ENCODE measurements at places on chromosomes 5 and 9.
A peak's percentile ranks its signal among the peaks of the same experiment; 100 is the strongest.

GRCh38 chr9:136685790-136686533 is 1.3 kb downstream of the AGPAT2 start:
- DNase-seq, result no peak

- DNase-seq, result no peak
Measured at GRCh38 chr9:133127340-133127981, 6.4 kb upstream of the RALGDS start.

- DNase-seq, result no peak
Measured at GRCh38 chr9:136889858-136890257, 3.5 kb downstream of the TRAF2 start.

GRCh38 chr5:4941957-4942830 is 197.9 kb upstream of the ADAMTS16 start:
- DNase-seq, result peak; percentile 43

GRCh38 chr9:32218100-32218767 is 166.2 kb upstream of the ACO1 start:
- DNase-seq, result no peak

- no peak for DNase-seq
Measured at GRCh38 chr5:175689147-175689991, 31.5 kb downstream of the HRH2 start.

- DNase-seq, result no peak
Measured at GRCh38 chr9:77965445-77966123, 66.0 kb downstream of the GNAQ start.

- DNase-seq, result no peak
Measured at GRCh38 chr5:19258686-19259085, 729.3 kb downstream of the CDH18 start.

DNA sequence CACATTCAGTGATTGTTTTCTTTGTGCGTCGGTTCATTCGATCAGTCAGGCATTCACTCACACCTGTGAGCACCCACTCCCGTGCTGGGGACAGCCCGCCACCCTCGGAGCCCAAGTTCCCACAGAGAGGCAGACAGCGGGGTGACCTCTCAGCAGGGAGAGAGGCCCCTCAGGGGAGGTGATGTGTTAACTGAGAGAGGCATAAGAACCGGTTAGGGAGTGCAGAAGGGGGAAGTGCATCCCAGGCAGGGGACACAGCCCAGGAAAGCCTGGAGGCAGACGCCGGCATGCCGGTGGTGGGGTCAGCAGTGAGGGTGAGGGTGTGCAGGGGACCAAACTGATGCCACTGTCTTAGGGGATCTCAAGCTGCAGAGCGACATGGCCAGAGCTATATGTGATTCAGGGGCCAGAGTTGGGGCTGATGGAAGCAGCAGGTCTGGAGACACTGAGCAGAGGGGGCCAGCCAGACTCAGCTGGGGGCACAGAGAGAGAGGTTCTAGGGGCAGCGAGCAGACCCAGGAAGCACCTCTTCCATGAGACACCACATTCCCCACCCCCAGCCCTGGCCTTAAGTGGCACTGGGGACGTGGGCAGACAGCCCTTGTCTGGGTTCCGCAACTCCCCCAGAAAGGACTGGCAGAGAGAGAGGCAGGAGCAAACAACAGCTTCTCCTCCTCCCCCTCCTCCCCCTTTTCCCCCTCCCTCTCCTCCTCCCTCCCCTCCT is 35.9 kb downstream of the HK3 start:
- DNase-seq, result no peak

DNA sequence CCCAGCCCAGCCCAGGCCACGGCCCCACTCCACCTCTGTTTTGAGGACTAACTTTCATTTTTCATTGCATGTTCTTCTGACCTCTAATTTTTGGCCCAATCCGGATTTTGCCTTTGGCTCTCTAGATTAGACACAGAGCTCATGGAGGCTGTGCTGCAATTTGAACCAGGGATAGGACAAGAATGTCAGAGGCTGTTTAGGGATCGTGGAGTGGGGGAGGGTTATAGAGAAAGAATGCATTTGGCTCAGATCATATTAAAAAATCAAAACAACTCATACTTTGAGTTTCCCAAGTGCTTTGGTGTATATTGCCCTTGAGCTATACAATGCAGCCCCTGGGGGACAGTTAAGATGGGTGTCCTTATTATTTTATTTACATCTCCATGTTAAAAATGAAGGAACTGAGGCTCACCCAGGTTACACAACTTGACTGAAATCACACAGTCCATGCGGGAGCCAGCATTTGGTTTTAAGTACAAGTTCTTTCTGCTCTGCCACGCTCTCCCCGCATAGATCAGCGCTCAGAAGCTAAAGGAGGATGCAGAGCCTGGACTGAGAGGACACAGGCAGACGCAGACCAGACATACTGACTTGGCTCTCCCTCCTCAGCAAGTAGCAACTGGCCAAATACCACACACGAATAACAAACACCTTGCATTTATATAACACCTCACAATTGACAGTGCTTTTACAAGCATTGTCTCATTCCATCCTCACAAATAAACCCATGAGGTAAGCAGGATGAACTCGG is 126.4 kb upstream of the RAI14 start:
- no peak for DNase-seq

DNA sequence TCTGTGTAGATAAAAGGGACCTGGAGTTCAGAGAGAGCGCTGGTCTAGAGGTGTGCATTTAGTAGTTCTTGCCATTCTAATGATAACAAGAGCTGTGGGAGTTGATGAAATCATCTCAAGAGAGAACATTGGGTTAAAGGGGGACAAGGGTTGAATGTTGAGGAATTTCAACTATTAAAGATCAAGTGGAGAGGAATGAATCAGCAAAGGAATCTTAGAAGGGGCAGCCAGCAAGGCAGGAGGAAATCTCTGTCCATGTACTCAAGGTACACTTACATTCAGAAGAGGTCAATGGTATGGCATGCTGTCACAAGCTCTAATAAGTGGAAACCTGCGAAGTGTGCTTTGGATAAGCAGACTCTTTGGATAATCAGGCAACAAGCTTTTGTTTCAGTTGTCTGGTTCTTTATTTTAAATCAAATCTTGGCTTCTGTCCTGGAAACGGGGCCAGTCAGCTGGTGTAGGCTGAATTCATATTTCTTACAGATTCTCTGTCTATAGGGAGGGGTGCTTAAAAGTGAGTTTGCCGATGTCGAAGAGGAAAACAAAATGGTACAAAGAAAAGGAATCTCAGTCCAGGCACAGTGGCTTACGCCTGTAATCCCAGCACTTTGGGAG is 320.5 kb upstream of the CD180 start:
- no peak for DNase-seq

GRCh38 chr5:164319161-164319560 is 813.7 kb downstream of the MAT2B start:
- no peak for DNase-seq

DNA sequence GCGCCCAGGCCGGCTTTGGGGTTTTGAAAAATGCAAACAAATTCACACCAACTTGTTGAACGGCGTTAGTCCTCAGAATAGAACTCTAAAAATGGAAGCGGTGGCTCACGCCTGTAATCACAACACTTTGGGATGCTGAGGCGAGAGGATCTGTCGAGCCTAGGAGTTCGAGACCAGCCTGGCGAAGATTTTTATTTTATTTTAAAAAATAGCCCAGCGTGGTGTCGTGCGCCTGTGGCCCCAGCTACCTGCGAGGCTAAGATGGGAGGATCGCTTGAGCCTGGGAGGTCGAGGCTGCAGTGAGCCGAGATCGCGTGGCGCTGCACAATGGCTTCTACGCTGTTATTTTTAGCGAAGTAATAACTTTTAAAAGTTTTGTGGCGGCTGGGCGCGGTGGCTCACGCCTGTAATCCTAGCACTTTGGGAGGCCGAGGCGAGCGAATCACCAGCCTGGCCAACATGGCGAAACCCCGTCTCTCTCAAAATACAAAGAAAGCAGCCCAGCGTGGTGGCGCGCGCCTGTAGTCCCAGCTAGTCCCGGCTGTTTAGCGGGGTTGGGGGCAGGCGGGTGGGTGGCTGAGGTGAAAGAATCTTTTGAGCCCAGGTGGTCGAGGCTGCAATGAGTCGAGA is 694 bp upstream of the PLIN2 start:
- no peak for DNase-seq

DNA sequence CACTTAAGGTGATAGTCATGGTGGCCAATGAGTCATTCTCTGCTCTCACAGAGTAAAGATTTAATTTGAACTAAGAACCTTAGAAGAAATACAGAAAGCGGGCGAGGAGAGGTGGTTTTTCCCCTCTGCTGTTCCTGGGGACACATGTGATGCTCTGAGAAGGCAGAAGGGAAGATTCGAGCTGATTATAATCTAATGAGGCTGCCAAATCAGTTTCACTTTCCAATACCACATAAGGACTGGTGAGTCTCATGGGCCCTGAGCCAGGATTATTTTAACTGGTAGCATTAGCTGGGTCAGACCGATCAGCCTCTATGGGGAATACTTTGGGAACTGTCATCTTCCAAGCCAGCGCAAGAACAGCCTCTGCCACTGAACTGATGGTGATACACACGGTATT is 116.5 kb downstream of the SLC1A3 start:
- DNase-seq, result no peak

DNA sequence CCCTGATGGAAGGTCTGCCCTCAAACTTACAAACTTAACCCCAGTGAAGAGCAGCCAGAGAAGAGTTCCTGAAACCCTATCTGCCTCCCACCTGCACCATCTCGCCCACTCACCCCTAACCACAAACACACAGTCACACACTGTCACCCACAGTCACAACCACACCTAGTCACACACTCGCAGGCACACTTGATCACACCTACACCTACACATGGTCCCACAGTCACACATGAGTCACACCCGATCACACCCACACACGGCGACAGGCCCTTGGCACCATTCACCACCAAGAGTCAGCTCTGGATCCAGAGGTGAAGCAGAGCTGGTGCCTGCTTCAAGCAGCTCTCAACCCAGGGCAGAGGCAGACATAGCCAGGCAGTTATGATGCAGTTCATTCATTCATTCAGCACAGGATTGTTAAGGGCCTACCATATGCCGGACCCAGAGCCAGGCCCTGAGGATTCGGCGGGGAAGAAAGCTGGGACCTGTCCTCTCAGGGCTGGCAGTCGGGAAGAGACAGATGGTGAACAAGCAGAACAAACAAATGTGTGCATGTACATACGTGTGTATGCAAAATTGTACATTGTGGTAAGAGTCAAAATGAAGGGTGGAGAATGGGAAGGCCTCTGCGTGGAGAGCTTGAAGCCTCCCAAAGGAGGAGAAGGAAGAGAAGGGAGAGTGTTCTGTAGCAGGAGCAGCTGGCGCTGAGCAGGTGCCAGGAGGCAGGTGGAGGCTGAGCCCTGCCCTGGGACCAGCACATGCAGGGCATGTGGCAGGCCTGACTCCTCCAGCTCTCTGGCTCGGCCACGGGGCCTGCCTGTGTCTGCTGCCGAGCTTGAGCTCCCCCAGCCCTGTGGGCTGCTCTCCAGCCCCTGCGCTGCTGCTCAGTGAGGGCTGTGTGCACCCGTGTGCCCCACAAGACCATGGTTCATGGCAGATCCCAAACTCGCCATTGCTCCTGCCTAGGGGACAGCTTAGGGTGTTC is 6.4 kb downstream of the TSPAN17 start:
- DNase-seq, result no peak

- no peak for DNase-seq
Measured at GRCh38 chr5:43376496-43377140, 35.6 kb downstream of the CCL28 start.

DNA sequence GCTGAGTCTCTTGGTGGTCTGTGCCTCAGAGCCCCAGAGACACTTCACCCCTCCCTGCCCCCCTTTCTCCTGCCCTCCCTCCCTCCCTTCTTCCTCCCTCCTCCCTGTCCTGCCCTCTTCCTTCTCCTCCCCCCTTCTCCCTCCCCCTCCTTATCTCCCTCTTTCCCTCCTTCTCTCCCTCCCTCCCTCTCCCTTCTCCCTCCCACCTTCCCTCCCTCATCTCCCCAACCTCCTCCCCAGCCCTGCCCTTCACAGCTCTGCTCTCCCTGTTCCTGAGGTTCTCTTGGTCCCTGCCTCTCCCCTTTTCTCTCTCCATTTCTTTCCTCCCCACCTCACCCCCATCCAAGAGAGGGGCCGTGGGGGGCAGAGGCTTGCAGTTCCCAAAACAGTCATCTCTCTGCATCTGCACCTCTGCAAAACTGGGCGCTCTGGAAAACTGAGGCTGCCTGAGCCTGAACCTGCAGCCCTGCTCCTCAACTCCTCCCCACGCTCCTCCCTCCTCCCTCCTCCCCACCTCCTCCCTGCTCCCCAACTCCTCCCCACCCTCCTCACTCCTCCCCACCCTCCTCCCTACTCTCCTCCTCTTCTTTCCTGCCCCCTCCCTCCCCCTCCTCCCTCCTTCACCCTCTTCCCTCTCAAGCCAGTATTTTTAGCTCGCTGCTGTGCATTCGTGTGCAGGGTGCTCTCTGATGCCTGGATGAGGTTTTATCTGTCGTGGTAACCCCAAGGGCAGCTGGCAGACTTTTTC is 219.1 kb downstream of the C9orf50 start:
- DNase-seq, result no peak

- DNase-seq, result no peak
Measured at GRCh38 chr5:51829691-51830090, 446.4 kb downstream of the ISL1 start.

DNA sequence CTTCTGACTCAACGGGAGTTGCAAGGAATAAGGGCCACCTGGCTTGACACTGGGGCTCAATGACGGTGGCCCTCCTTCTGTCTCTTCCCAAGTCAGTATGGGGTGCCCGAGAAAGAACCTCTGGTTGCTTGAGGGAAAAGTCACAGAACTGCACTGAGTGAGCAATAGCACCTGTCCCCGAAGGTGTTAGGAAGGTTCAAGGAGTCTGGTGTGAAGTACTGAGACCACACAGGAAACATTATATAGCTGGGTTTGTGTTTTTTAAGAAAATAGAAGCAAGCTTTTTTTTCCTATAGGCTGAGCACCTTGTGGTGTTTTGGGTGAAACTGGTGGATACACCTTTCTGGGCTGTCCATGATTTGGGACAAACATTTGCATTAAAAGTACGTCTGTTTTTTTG is 62.9 kb downstream of the SPIN1 start:
- DNase-seq, result no peak

DNA sequence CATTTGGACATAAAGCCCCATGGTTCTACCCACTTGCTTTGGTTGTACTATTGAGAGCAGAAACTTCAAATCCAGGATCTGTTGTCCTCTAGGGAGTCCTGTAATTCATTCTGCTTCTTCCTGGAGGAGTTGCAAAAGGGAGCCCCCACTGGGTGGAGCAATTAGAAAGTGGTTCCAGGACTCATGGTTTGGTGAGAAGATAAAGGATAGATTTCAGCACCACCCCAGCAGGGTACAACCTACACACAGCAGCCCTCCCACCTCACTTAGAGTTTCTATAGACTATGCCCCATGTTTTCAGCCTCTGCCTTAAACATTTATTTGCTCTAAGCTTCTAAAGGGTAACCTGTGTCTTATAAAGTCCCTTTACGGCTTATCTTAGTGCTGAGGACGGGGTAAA is 112.6 kb upstream of the ARRDC3 start:
- no peak for DNase-seq

- no peak for DNase-seq
Measured at GRCh38 chr5:31023105-31023504, 170.4 kb upstream of the CDH6 start.

DNA sequence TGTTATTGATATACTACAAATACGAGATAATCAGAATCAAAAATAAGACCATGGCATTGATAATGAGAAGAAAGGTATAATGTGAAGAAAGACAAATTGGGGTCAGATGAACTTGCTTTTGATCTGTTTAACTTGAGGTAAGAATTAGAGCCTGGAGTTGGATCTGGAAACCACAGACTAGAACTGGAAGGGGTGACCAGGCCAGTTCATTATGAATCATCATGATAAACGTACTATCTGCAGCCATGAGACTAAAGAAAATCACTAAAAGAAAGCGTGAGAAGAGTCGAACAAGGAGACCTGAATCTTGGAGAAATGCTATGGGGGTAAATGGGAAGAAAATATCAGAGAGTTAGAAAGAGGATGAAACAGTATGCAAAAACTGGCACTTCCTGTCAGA is 967.5 kb downstream of the NR2F1-AS1 start:
- no peak for DNase-seq

GRCh38 chr9:127878652-127879390 is 1.3 kb upstream of the AK1 start:
- no peak for DNase-seq
